MM.1S (cell line): ENCODE measurements at places on chromosomes 5 and 9.
A peak's percentile ranks its signal among the peaks of the same experiment; 100 is the strongest.

- DNase-seq, result no peak
- no peak overlapping the region for H3K4me3 ChIP-seq
- H3K4me1 ChIP-seq, result no peaks in the 10 kb centered on the region
Measured at GRCh38 chr9:99555792-99556191, 265.9 kb upstream of the NR4A3 start.

- H3K4me3 ChIP-seq, result no peak overlapping the region
- no peaks in the 10 kb centered on the region for H3K27me3 ChIP-seq
- no peak overlapping the region for H3K27ac ChIP-seq
- no peaks in the 10 kb centered on the region for H3K36me3 ChIP-seq
Measured at GRCh38 chr5:6704361-6704851, 8.8 kb upstream of the TENT4A start.

DNA sequence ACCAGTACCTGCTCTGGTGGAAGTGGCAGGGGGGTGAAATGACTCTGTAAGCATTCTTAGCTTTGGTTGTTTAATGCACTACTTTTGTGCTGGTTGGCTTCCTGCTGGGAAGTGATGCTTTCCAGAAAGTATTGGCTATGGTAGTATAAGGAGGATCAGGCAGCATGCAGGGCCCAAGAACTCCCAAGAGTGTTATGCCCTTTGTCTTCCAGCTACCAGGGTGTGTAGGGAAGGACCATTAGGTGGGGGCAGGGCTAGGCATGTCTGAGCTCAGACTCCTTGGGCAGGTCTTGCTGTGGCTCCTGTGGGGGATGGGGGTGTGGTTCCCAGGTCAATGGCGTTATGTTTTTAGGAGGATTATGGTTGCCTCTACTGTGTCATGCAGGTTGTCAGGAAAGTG is 135.8 kb upstream of the TRPC7 start:
- no peaks in the 10 kb centered on the region for H3K4me1 ChIP-seq
- H3K27me3 ChIP-seq, result no peaks in the 10 kb centered on the region
- no peak for DNase-seq

GRCh38 chr5:14143546-14143840 is 351 bp downstream of the TRIO start:
- H3K27me3 ChIP-seq, result no peaks in the 10 kb centered on the region
- no peak overlapping the region for H3K27ac ChIP-seq
- no peak overlapping the region for H3K4me3 ChIP-seq
- no peaks in the 10 kb centered on the region; the same call in 1 of the 2 replicates for H3K36me3 ChIP-seq
- DNase-seq, result no peak

- H3K27me3 ChIP-seq, result no peaks in the 10 kb centered on the region
- no peak for DNase-seq
- H3K27ac ChIP-seq, result no peak overlapping the region
- H3K4me1 ChIP-seq, result no peaks in the 10 kb centered on the region
- H3K4me3 ChIP-seq, result no peak overlapping the region
Measured at GRCh38 chr9:93085676-93086075, 10.3 kb upstream of the CARD19 start.

- no peak for DNase-seq
- H3K4me3 ChIP-seq, result no peak overlapping the region
- no peak overlapping the region for H3K27ac ChIP-seq
- no peaks in the 10 kb centered on the region for H3K4me1 ChIP-seq
- H3K27me3 ChIP-seq, result no peaks in the 10 kb centered on the region
Measured at GRCh38 chr5:74095871-74096270, 469.9 kb downstream of the ARHGEF28 start.

GRCh38 chr5:110644357-110644756 is 82.1 kb downstream of the TMEM232 start:
- no peaks in the 10 kb centered on the region for H3K27me3 ChIP-seq
- no peaks in the 10 kb centered on the region for H3K4me1 ChIP-seq
- H3K4me3 ChIP-seq, result no peak overlapping the region
- DNase-seq, result no peak

- DNase-seq, result no peak
- no peaks in the 10 kb centered on the region for H3K27me3 ChIP-seq
- H3K4me1 ChIP-seq, result no peaks in the 10 kb centered on the region
- H3K27ac ChIP-seq, result no peak overlapping the region
- H3K4me3 ChIP-seq, result no peak overlapping the region
Measured at GRCh38 chr5:78705826-78706225, 57.3 kb upstream of the LHFPL2 start.

- H3K4me3 ChIP-seq, result no peak overlapping the region
- H3K27me3 ChIP-seq, result no peaks in the 10 kb centered on the region
- H3K27ac ChIP-seq, result no peak overlapping the region
- H3K4me1 ChIP-seq, result no peaks in the 10 kb centered on the region; the same call in 1 of the 2 replicates
Measured at GRCh38 chr5:141559461-141559860, 59.3 kb downstream of the DIAPH1 start.

DNA sequence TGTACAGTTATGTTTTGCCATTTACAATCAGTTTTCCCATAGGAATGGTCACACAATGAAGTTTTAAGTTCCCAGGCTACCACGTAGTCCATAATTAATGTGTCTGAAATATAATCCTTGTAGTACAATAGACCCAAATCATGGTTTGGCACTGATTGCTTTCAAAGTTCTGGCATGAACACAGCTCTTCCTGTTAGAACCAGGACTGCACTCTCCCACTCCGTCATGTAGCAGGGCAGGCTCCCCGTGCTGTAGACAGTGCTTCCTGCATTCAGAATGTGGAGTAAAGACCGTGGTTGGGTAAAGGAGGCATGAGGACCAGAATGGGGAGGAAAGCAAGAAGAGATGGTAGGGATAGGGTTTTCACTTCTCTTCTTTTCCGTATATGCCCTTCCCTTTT is 4.0 kb downstream of the SEC61B start:
- no peak overlapping the region for H3K4me3 ChIP-seq
- no peak for DNase-seq

DNA sequence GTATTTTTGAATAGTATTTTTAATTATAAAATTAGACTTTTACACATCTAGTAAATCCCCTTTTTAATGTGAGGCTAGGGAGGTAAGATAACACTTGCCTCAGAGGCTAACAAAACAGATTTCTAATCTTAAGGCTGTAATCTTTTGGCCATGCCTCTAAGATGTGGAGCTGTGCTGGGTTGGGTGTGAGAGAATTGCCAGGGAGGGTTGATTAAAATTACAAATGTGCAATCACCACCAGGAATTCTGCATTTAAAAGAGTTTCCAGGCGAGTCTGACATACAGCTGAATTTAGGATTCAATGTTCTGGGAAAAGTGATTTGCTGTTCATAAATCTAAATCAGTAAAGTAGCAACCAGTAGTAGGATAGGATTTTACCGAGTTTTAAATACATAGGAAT is 73.3 kb downstream of the NUDT12 start:
- H3K4me1 ChIP-seq, result peaks cover 19% of the 10 kb centered on the region
- no peak overlapping the region for H3K4me3 ChIP-seq
- H3K27me3 ChIP-seq, result no peaks in the 10 kb centered on the region
- no peak for DNase-seq
- H3K27ac ChIP-seq, result no peak overlapping the region

- DNase-seq, result no peak
- no peaks in the 10 kb centered on the region for H3K36me3 ChIP-seq
- H3K4me3 ChIP-seq, result no peak overlapping the region
- no peaks in the 10 kb centered on the region for H3K27me3 ChIP-seq
- H3K27ac ChIP-seq, result no peak overlapping the region
- H3K4me1 ChIP-seq, result no peaks in the 10 kb centered on the region
Measured at GRCh38 chr5:3195994-3196393, 399.6 kb upstream of the IRX1 start.

GRCh38 chr5:146920351-146920881 is 41.9 kb upstream of the PPP2R2B start:
- H3K27me3 ChIP-seq, result no peaks in the 10 kb centered on the region
- no peak overlapping the region for H3K4me3 ChIP-seq
- no peaks in the 10 kb centered on the region for H3K36me3 ChIP-seq

GRCh38 chr5:92163906-92164305 is 780.8 kb upstream of the ARRDC3 start:
- no peaks in the 10 kb centered on the region for H3K4me1 ChIP-seq
- H3K4me3 ChIP-seq, result no peak overlapping the region
- H3K27me3 ChIP-seq, result no peaks in the 10 kb centered on the region
- H3K36me3 ChIP-seq, result no peaks in the 10 kb centered on the region
- no peak for DNase-seq

DNA sequence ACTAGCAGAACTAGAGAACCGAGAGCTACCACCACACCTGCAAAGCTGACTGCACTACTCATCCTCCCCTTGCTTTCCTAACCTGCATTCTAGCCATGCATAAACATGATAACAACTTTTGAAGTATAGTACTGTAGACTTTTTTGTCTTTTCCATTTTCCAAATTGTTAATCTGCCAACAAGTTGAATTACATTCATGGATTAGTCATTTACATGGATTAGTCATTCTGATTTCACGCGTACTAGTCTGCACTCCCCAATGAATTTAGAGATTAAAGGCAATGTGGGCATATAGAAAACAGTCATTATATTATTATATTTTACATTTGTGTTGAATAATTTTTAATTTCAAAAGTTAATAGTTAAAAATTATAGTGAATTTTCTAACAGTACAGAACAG is 81.4 kb downstream of the EDIL3 start:
- no peak overlapping the region for H3K4me3 ChIP-seq
- H3K27ac ChIP-seq, result no peak overlapping the region
- no peaks in the 10 kb centered on the region for H3K4me1 ChIP-seq
- no peaks in the 10 kb centered on the region for H3K27me3 ChIP-seq
- no peak for DNase-seq

DNA sequence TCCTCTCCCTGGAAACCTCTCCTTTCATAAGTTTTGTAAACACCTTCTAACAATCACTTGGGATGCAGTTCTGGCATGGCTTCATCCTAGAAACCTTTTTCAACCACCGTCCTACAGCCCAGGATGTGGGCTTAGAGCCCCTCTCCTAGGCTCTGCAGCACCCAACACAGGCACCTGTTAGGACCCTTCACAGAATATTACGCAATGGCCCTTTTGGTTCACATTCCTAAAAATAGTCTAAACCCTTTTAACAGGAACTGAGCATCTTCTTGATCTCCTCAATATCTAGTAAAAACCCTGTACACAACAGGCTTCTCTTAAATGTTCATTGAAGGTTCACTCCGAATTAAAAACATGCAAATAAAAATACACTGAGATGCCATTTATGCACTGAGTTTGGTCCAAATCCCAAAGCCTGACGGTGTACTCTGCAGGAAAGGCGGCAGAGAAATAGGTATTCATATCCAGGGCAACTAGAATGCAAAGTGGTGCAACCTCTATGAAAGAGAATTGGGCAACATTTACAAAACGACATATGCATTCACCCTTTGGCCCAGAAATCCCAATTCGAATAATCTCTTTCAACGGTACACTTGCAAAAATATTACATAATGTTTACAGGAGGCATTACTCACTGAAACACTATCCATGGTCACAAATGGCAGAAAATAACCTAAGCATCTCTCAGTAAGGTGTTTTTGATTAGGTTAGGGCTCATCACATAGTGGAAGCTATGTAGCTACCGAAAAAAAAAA is 169.3 kb downstream of the SEMA5A start:
- no peaks in the 10 kb centered on the region for H3K27me3 ChIP-seq
- no peak overlapping the region for H3K4me3 ChIP-seq
- no peaks in the 10 kb centered on the region for H3K36me3 ChIP-seq
- no peaks in the 10 kb centered on the region for H3K4me1 ChIP-seq
- no peak overlapping the region for H3K27ac ChIP-seq
- no peak for DNase-seq

DNA sequence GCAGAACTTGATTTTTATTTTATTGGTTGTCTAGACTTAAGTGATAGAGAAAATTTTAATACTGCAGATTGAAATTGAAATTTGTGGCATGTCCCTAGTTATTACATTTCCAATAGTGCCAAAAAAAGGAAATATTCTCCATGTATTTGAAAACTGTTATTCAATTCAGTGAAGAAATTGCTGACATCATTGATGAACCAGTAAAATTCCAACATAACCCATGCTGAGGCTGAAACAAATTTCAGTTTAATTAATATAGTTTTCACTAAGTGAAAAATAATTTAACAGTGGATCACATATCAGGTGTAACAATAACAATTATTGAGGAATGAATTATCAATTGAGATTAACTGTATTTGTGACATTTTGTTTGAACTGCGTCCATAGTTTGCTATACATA is 38.7 kb downstream of the LURAP1L start:
- peaks cover 3% of the 10 kb centered on the region; the same call in 1 of the 2 replicates for H3K4me1 ChIP-seq
- H3K27ac ChIP-seq, result peak overlapping the region; percentile 88; the same call in 1 of the 2 replicates
- no peak overlapping the region for H3K4me3 ChIP-seq

DNA sequence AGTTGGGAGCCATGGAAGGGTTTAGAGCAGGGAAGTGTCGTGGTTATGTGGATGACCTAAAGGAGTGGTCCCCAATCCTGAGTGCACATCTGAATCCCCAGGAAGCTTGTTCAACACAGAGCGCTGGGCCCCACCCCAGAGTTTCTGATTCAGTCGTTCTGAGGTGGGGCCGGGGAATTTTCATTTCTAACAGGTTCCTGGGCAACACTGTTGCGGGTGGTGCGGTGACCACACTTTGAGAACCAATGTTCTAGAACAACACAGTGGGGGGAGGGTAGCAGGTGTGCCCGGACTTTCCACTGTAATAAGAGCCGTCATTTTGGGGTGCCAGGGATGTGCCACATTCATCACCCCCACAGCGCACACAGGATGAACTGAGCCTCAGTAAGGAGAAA is 39.3 kb downstream of the DUSP1 start:
- DNase-seq, result no peak
- no peak overlapping the region for H3K4me3 ChIP-seq
- no peak overlapping the region for H3K27ac ChIP-seq
- H3K4me1 ChIP-seq, result no peaks in the 10 kb centered on the region
- no peaks in the 10 kb centered on the region for H3K27me3 ChIP-seq
- H3K36me3 ChIP-seq, result no peaks in the 10 kb centered on the region

DNA sequence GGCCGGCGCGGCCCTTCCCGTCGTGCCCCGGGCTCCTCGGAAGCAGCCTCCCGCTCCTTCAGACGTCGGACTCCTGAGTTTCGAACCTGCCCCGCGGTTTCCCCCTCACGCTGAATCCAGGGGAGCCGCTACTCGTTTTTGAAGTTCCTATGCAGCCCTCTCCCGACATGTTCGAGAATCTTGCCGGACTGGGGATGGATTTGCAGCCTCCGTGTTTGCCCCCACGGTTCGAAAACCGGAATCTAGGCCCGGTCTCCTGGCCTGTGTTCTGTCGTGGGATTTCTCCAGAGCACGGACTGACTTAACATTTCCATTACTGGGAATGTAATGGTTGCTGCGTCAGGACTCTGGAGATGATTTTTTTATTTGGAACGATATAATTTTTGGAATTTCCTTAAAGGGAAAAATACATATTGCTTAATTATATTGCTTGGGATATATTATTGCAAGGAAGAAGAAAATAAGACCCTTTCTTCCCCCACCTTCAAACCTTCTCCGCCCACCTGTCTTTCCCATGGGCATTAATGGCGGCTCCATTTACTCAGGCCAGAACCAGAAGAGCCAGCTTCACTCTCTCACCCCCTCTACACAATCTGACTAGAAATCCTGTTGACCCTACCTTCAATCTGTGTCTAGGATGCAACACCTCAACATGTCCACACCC is 8.5 kb upstream of the MGAT1 start:
- peak overlapping the region; percentile 71 for H3K4me3 ChIP-seq
- H3K4me1 ChIP-seq, result peaks cover 42% of the 10 kb centered on the region
- no peaks in the 10 kb centered on the region for H3K36me3 ChIP-seq
- no peak for DNase-seq

- H3K36me3 ChIP-seq, result no peaks in the 10 kb centered on the region
- DNase-seq, result no peak
- H3K4me1 ChIP-seq, result peaks cover 15% of the 10 kb centered on the region
- H3K27me3 ChIP-seq, result no peaks in the 10 kb centered on the region
Measured at GRCh38 chr5:76400466-76400865, 2.6 kb upstream of the IQGAP2 start.
